Stimulated activated CD8-positive, alpha-beta memory T cell treated with anti-CD3 and anti-CD28 coated beads, Interleukin-7, amount 100 ng/mL, for 1 hour (primary cell): ENCODE measurements at places on chromosomes 6 and 20.

- no peak for DNase-seq
Observed at GRCh38 chr20:9837634-9838033, 1.2 kb downstream of the PAK5 start.

GRCh38 chr6:34447386-34447785 lies 18.5 kb upstream of the PACSIN1 start:
- DNase-seq = no peak

- no peak for DNase-seq
Observed at GRCh38 chr6:155265843-155266535, 2.2 kb downstream of the CLDN20 start.

DNA sequence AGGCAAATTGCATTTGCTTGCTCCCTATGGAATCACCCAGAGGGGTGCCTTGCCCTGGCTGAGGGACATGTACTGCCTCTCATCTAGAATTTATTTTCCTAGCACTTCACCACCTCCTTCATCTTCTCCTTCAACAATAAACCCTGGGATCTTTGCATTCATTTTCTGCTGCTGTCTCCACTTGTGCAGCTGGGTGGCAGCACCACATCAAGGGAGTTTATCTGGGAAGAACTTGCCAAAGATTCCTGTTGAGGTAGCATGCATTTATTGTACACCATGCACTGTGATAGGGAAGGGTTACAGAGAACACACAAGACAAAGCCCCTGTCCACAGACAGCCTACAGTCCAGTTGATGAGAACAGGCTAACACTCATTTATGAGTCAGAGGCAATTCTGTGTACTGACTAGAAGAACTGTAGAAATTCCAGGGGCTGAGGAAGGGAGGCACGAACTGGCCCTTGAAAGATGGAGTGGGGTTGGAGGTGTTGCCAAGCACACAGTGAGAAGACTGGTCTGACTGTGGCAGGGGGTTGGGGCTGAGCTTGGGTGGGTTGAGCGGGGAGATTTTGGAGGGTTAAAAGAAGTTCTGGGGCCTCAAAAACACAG lies 17.5 kb downstream of the C20orf173 start:
- DNase-seq = no peak

- DNase-seq = no peak
Observed at GRCh38 chr6:133584823-133585222, 304.1 kb upstream of the TCF21 start.

DNA sequence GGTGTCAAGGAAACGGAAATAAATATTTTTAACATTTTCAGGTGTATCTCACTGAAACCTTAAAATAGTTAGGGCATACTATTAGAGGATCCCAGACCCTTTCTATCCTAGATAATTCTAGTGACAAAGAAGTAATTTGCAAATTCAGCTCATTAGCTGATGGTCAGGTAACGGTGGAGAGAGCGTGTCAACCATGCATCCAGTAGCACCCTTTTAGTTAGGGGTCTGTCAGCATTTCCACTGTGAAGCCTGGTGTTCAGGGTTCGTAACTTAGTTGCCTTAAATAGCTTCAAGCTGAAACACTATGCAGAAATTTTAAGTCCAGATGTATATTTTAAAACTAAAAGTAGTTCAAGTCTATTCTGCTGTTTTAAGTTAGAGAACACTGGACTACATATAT lies 48.5 kb upstream of the SUPT3H start:
- no peak for DNase-seq

- no peak for DNase-seq
Observed at GRCh38 chr20:12893019-12893418, 115.8 kb upstream of the SPTLC3 start.
